ENCODE measurements at places on chromosomes 5 and 9. TPM values are rescaled to one million over a fixed set of nuclear protein-coding genes. Genes with fewer than 3 reads are reported as not detected.

The SLC6A7 gene
- total RNA-seq, result 1.9 TPM

The TMEM252 gene
- not detected for total RNA-seq

The FCN1 gene
- 0.31 TPM for total RNA-seq

The C9orf153 gene
- 1.3 TPM for total RNA-seq

The PLAC8L1 gene
- not detected for total RNA-seq

The ABCA1 gene
- total RNA-seq, result 41.6 TPM

The TMED7 gene
- 72.3 TPM for total RNA-seq

The STRBP gene
- 120 TPM for total RNA-seq

The PAM gene
- 121 TPM for total RNA-seq

The IL5 gene
- total RNA-seq, result not detected

The CARTPT gene
- total RNA-seq, result 0.63 TPM

The GNPDA1 gene
- total RNA-seq, result 33.2 TPM

The INSL4 gene
- not detected for total RNA-seq

The IFNA2 gene
- not detected for total RNA-seq

The RNF183 gene
- total RNA-seq, result not detected

The GFPT2 gene
- total RNA-seq, result 18.5 TPM

The SPINK7 gene
- not detected for total RNA-seq

The FAM169A gene
- 58.2 TPM for total RNA-seq

The FABP6 gene
- total RNA-seq, result 2.8 TPM

The C9orf152 gene
- total RNA-seq, result not detected

The SLC1A1 gene
- 36.0 TPM for total RNA-seq

The ARHGEF28 gene
- total RNA-seq, result 8.1 TPM

The MARCOL gene
- not detected for total RNA-seq

The NKD2 gene
- 4.1 TPM for total RNA-seq

The SAXO1 gene
- total RNA-seq, result under 0.01 TPM

The DIRAS2 gene
- total RNA-seq, result 28.5 TPM

The TMEM174 gene
- not detected for total RNA-seq

The OR1Q1 gene
- total RNA-seq, result not detected

The GABRG2 gene
- total RNA-seq, result 28.5 TPM

The ARL14EPL gene
- not detected for total RNA-seq

The TAS2R1 gene
- total RNA-seq, result 0.31 TPM

The NRARP gene
- total RNA-seq, result 5.0 TPM

The DOCK2 gene
- 6.3 TPM for total RNA-seq

The CEL gene
- total RNA-seq, result 0.31 TPM

The BDP1 gene
- total RNA-seq, result 132 TPM

The NSA2 gene
- total RNA-seq, result 54.1 TPM

The SNCB gene
- total RNA-seq, result 14.4 TPM

The SHOC1 gene
- not detected for total RNA-seq
